Urinary bladder (tissue), 4 donors: ENCODE measurements at places on chromosomes 4 and X. TPM values are rescaled to one million over a fixed set of nuclear protein-coding genes. Genes with fewer than 3 reads are reported as not detected.

Gene SH2D1A
- 0.26 TPM for total RNA-seq

GRCh38 chr4:153234885-153235284 is 30.6 kb downstream of the TRIM2 start:
- DNase-seq, result no peak

DNA sequence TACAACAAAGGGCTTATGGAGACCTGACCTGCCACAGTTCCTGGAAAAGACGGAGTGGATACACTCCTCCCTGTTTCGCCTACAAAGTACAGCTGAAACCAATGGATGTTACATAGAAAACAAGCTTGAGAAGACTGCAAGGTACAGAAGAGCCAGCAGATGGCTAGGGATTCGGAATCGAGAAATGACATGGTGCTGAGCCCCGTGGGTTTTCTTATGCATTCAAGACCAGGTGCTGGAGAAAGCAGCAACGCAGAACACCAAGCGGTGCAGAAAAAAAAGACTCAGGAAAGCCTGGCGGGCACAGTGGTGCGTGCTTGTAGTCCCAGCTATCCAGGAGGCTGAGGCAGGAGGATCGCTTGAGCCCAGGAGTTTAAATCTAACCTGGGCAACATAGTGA is 13.8 kb downstream of the TIMM17B start:
- no peak for DNase-seq

DNA sequence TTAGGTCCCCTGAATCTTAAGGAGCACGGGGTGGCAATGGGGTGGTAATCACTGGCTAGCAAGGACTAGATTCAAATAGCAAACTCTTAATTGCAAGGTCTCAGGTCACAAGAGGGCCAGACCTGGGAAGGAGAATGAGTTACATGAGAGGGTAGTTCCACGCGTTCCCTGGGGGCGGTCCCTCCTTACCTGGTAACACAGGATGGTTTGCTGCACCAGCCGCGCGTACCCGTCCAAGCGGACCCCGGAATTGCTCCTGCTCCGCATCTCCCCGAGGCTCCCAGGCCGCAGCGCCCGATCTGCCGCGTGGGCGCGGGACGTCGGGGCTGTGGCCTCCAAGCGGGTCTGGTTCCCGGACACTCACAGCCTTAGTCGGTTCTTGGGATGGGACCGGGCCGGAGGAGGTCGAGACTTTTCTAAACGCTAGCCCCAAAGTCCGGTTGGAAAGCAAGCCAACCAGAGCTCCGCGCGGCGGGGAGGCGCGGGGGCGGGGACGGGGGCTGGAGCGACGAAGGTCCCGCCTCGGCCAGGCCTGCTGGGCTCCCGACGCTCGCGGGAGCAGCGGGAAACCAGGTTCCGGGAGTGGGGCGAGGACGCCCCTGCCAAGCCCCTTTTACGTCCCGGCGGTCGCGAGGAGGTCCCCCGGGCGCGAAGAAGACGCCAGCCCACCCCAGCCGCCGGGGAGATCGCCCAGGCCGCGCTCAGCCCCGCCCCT is at the start of gene PHKA2:
PHKA2 (minus strand) TSS at position 449 of the 715 bp plus-strand sequence; CDS start at position 267, 182 bp downstream.
- no peak for DNase-seq

DNA sequence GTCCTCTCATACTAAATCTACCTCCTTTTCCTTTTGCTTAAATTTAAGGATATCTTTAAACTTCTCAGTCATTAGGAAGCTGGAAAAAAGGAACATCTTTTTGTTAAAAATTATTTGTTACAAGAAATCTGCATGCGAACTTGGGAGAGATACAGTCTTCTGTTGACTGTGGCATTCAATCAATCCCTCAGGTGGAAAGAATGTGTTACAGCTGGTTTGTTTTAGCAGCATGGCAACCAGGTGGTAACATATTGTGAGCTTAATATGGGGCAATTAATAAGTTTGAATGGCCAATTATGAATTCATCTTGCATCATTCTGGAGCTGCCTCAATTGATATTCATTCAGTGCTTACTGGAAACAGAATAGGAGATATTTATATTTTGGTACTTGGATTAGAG is 135.0 kb downstream of the GC start:
- no peak for DNase-seq

Gene HS3ST1
- 3.0 TPM for total RNA-seq

Gene SLC6A14
- 0.58 TPM for total RNA-seq

GRCh38 chr4:148116969-148117368 is 325.2 kb downstream of the NR3C2 start:
- DNase-seq, result no peak

- no peak for DNase-seq
Measured at GRCh38 chrX:33949300-33949699, 182.8 kb downstream of the FAM47A start.

DNA sequence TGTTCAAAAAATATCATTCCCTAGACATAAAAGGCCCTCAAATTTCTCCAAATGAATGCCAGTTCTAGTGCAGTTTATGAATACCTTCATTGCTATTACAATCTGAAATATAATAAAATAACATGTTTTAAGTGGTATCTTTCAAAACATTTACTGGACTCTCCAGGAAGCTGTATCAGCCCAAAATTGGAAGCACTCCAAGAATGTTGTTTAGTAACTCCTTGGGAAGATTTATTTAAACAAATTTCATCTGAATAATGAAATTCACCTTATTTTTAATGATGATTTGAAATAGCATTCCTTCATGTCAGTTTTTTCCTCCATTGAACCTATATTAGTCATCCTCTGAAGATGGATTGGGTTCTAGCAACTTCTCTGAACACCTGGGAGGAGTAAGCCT is 217.2 kb upstream of the PCDH18 start:
- DNase-seq, result no peak

GRCh38 chr4:67006791-67007190 is 538.5 kb downstream of the CENPC start:
- no peak for DNase-seq

- peak; percentile 3 for DNase-seq
Measured at GRCh38 chrX:28920153-28920943, 333.1 kb downstream of the IL1RAPL1 start.

DNA sequence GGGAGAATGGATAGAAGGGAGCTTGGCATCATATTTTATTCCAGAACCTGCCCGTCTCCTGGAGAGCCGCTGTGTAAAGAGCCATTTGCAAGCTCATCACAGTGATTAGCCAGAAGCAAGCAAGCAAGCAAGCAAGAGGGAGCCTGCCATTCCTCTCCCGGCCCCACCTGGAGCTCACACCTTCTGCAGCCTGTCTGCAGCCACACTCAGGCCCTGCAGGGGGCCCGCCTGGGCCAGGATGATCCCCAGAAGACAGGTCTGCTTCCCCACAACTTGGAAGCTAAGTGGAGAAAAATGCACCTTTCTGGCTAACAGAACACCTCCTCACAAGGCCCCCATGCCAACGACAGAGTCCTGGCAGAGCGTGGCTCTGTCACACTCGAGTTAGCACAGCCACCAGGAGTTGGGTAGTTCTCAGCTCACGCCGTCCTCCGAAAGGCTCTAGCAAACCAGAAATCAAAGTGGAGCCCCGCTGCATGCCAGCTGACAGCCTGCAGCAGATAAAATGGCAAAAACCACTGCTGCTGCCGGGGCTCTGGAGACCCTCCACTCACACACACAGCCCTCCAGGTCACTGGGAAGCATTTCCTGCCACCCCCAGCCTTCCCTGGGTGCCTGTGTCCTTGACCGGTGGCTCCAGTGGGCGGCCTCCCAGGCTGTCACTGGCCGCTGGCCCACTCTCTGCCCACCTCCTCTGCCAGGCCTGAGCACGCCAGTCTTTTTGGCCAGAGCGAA is 54.9 kb downstream of the DCTD start:
- no peak for DNase-seq

DNA sequence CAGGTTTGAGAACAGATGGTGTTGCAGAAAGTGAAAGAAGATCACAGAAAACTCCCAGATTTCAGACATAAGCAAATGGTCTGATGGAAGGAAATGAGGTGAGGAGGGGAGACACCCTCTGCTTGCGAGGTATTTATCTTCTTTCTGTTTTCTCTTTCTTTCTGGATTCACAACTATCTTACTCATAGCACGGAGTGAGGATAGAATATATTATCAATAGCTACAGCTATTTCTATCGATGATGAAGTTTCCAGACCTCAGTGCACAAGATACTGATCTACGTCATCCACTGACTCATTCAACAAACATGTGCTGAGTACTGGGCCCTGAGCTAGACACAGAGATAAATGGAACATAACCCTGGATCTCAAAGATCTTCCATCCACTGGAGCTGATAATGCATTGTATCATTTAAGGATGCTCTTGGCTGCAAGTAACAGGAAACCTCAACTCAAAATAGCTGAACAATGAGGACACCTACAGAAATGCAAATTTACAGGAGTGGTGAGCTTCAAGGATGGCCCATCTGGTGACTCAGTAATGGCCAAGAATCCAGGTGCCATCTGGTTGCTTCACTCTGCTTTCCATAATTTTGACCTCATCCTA is 21.2 kb downstream of the SLC2A9 start:
- DNase-seq, result no peak

DNA sequence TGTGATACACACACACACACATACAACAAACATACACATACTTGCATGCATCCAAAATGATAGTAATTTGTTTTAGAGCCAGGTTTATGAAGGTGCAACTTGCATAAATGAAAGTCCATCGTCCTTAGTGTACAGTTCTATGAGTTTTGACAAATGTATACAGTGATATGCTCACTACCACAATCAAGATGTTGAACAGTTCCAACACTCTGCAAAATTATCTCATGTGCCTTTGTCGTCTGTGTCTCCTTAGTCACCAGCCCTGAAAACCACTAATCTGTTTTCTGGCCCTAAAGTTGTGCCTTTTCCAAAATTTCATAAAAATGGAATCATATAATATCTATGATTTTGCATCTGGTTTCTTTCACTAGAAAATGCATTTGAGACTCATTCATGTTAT is 67.8 kb upstream of the ANXA3 start:
- no peak for DNase-seq

DNA sequence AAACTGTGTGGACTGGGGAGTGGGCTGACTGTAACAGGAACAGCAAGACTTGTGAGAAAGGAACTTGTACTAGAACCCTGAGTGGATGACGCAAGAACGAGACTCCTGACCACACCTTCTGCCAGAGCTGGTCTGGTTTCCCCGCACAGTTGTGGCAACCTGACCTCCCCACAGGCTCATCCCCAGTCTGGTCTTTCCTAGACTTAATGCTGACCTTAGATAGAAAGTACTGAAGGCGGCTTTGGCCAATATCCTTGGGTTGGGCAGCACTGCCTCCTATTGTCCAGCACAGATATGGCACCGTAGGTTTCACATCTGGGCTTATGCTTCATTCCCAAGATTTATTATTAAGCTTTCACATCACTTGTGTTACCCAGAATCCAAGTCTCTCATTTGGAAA is 137.8 kb upstream of the FRG1 start:
- DNase-seq, result no peak

Gene KLHL4
- 23.8 TPM for total RNA-seq

Gene TXK
- 7.3 TPM for total RNA-seq

DNA sequence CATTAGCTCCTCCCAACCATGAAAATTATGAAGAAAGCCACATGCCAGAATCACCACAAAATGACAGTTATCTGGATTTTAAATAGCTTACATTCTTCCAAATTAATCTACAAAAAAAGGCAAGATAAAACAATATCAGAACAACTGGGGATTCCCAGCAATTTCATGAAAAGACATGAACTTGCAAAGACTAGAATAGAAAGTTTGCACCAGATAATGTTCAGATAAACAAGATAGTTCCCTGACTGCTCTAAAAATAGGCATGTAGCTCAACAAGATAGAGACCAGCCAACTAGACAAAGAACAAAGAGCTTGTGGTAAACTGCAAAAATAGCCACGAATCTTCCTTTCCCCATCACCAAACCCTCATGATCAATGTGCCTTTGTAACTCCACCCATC is 30.3 kb upstream of the DDX53 start:
- DNase-seq, result no peak

DNA sequence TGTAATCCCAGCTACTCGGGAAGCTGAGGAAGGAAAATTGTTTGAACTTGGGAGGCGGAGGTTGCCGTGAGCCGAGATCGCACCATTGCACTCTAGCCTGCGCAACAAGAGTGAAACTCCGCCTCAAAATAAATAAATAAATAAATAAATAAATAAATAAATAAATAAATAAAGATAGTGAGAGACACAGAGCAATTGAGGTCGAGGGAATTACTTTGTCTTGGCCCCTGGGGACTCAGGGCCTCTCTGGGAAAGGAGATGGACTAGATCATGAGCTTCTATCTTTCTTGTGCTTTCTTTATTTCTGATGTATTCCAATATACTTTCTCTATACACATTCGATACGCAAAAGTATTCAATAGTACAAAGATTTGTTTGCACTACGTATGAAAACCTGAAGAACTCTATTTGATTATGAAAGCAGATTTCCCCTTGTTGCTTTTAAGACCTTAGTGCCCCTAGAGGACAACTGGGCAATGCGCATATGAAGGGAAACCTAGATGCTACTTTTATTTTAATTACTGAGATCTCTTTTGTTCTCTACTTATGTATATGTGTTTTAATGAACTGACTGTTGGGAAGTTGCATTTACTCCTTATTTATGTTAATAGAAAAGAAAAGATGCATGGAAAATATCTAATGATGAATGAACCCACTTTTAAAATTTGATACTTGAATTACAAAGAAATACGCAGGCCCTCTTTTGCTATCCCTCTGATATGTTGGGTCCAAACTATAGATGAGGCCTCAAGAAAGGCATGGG is 12.8 kb upstream of the ELOVL6 start:
- no peak for DNase-seq

Gene ASMT
- total RNA-seq, result 0.32 TPM

DNA sequence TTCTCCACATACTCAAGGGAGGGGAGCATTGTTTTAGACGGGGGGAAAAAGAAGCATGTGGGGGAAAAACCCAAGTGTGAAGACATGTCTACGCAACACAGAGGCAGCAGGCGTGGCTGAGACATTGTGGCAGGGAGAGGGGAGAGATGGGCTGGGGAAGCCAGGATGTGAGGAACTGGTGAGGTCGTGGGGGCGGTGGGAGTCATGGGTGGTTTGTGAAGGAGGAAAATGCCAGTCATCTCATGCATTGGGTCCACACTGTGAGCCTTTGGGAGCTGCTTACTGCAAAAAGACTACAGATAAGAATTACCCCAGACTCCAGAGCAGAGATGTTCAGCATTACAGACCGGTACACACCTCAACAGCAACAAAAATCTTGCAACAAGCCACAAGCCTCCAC is 2.1 kb downstream of the JAKMIP1 start:
- no peak for DNase-seq

- no peak for DNase-seq
Measured at GRCh38 chr4:94156826-94157225, 50.8 kb upstream of the SMARCAD1 start.

GRCh38 chr4:14920759-14921320 is 81.4 kb upstream of the CPEB2 start:
- no peak for DNase-seq

Gene NUDT10
- total RNA-seq, result 5.6 TPM

Gene PHOX2B
- total RNA-seq, result 3.3 TPM

Gene COL4A6
- 39.0 TPM for total RNA-seq

GRCh38 chr4:98865059-98865458 is 63.9 kb downstream of the EIF4E start:
- no peak for DNase-seq

DNA sequence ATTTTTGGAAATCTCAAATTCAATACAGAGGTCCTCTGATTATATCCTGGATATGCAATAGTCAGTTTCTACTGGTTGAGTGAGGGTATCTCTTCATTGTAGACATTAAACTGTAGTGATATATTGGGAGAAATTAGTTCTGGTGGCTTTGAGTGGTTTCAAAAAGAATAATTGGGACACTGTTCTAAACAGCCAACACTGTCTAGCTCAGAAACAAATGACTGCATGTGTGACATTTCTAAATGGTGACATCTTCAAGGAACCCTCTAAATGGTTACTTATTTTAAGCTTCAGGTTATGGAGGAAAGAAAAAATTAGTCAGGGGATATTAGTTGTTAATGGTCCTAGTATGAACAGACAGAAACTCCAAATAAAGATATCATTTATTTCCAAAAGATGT is 186.2 kb downstream of the LARP7 start:
- DNase-seq, result no peak
